H7 (cell line): ENCODE measurements at places on chromosomes 2 and 18. TPM values are rescaled to one million over a fixed set of nuclear protein-coding genes. Genes with fewer than 3 reads are reported as not detected.

TDRD15 gene
- total RNA-seq = not detected in 2 replicates

FEV gene
- not detected in 2 replicates for total RNA-seq

VSNL1 gene
- 32.8 and 34.8 TPM in 2 replicates for total RNA-seq

ALK gene
- total RNA-seq = 0.15 and 0.21 TPM in 2 replicates

UPP2 gene
- not detected in 2 replicates for total RNA-seq

VWC2L gene
- 0.33 TPM in 1 of 2 replicates, not detected in the other for total RNA-seq

EVX2 gene
- not detected in 2 replicates for total RNA-seq

SERPINB10 gene
- total RNA-seq = not detected in 2 replicates

SNORC gene
- 1.6 and 5.2 TPM in 2 replicates for total RNA-seq

IL36G gene
- 0.37 TPM in 1 of 2 replicates, not detected in the other for total RNA-seq

LRRTM4 gene
- total RNA-seq = 3.6 and 5.7 TPM in 2 replicates

FBXO41 gene
- 2.3 and 3.7 TPM in 2 replicates for total RNA-seq

C2orf78 gene
- total RNA-seq = 0.15 TPM in 1 of 2 replicates, not detected in the other

KCTD18 gene
- total RNA-seq = 4.6 and 10.5 TPM in 2 replicates

BBS5 gene
- total RNA-seq = 1.3 and 1.9 TPM in 2 replicates
